ENCODE measurements at places on chromosomes 3 and 15.

DNA sequence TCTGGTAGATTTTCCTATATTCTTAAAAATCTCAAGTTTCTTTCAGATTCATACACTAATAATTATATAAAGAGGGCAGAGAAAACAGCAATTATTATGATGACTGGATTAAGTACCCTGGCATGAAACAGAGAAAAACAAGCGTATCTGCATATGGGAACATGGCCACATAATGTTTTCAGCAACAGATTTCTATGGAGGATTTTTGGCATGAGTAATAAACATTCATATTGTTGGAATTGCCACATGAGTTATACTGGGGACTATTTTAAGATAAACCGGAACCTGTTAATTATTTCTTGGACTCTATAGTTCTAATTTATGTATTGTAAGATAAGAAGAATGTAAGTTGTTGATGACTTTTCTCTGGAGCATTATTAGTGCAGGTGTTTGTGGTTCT lies 112.7 kb downstream of the OXSM start:
- no peak for DNase-seq

- DNase-seq = no peak
These were observed 149.4 kb upstream of the KCNMB2 start for GRCh38 chr3:178386880-178387279.

DNA sequence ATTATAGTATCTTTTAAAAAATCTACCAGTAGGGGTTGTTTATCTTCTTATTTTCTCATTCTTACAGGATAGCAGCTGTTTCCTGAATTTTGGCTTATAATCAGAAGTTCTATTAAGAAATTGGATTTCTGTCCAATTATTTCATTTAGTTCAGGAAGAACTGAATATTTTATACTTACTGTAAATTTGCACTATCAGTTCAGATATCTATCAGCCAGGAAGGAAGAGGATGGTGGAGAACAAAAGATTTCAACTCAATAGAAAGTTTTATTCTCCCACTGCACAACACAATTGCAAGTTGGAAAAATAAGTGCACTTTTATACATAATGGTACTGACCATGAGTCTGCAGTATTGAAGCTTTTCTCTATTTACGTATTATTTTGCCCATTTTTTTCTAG lies 400.9 kb downstream of the PLOD2 start:
- DNase-seq = no peak

DNA sequence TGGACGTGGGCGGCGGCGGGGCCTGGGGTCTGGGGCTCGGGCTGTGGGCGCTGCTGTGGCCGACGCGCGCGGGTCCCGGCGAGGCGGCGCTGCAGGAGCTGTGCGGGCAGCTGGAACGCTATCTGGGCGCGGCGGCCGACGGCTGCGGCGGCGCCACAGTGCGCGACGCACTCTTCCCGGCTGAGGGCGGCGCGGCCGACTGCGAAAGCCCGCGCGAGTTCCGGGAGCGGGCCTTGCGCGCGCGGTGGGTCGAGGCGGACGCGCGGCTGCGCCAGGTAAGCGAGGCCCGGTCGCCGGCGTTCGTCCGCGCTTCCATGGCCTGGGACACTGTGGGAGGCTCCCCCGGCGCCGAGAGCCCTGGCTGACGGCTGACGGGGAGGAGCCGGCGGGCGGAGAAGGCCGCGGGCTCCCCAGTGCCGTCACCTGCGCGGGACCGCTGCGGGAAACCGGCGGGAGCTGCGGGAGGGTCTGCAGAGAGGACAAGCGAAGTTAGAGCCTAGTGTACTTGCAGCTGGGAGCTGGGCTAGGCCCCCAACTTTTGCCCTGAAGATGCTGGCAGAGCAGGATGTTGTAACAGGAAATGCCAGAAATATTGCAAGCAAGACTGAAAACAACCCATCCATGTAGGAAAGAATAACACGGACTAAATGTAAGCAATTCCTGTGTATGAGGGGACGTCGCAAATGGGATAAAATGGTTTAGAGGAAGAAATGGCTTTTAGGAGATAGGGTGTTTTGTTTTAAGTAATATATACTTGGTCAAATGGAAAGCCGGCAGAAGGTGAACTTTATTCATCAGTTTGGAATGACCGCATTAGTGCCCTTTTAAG lies 847 bp downstream of the WHAMM start:
- DNase-seq = peak; percentile 34

- no peak for DNase-seq
These were observed 6.7 kb upstream of the CALML4 start for GRCh38 chr15:68211656-68212320.

DNA sequence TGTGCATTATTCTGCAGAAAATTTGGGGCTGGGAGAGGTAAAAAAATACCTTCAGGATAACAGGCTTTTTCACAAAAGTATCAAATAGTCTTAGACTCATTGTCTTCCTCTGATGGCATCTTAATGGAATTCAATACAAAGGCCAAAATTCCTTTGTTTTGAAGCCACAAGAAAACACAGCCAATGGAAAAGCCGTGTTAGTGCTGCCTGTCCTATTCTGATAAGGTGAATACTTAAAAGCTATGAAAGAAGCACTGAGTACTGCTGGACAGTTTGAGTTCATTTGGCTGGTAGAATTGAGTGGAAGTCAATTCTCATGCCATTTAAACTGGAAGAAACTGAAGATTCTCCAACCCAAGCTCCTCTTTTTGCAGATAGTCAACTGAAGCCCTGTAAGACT lies 395.3 kb upstream of the TPRG1 start:
- DNase-seq = no peak

GRCh38 chr3:53137221-53137620 lies 7.0 kb upstream of the RFT1 start:
- DNase-seq = no peak

- no peak for DNase-seq
These were observed 30.5 kb upstream of the IQCF2 start for GRCh38 chr3:51830836-51831385.

GRCh38 chr15:74631408-74631807 lies 15.8 kb downstream of the CLK3 start:
- no peak for DNase-seq
